ENCODE measurements at places on chromosomes 2 and 18.

GRCh38 chr2:5215989-5216607, 476.1 kb upstream of the SOX11 start:
- no peak for DNase-seq

- DNase-seq: no peak
Measured at GRCh38 chr18:43936176-43936575, 658.9 kb upstream of the SYT4 start.

DNA sequence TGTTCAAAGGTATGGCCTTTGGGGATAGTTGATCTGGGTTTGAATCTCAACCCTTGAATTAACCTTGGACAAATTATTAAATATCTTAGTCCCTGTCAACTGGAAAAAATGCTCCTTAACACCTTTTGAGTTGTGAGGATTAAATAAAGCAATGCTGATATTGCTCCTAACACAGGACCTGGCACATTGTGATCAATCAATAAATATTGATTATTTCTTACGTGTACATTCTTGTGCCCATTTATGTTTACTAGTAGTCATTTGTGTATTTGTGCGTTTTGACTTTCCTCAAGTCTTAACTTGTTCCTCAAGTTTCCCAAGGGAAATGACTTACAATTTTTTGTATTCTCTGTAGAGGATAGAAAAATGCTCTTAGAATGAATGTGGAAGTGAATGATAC, 19.6 kb upstream of the FIGN start:
- no peak for DNase-seq

- DNase-seq: no peak
Measured at GRCh38 chr2:223740679-223741078, 96.7 kb downstream of the AP1S3 start.

DNA sequence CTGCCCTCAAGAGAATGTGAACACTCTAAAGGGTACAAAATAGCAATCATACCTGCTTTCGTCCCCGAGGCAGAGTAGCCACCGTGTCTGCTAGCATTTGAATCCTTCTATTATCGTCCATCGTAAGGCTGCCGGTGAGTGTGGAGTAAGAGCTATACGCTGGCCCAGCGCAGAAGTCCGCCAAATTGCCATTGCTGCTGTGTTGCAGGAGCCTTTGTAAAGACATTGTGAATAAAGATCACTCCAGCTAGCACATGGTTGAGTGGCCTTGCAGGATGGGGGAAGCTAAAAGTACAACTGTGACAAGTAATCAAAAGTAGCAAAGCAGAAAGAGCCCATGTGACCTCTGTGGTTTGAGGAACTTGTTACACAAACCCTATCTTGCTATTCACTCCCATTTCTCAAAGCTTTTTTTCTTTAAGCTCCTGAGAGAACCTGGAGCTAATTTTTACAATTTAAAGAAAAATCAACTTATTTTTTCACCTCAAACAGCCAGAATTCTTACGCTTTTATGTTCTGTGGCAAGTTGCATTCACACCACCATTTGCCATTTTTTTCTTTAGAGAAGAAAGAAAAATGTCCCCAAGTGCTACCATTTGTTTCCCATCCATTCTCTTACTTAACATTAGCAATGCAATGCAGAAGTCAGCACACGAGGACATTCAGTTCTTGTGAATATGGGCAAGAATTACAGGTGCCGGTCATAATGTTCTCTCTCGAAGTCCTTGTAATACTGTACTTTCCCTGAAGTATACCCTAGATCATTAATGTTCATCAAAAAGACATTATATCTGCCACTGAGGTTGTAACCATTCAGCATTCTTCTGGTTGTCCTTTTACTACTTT, at the start of gene CYTIP:
CYTIP (minus strand) TSS at position 295 of the 846 bp plus-strand sequence; CDS start at position 226, 69 bp downstream.
- no peak for DNase-seq

DNA sequence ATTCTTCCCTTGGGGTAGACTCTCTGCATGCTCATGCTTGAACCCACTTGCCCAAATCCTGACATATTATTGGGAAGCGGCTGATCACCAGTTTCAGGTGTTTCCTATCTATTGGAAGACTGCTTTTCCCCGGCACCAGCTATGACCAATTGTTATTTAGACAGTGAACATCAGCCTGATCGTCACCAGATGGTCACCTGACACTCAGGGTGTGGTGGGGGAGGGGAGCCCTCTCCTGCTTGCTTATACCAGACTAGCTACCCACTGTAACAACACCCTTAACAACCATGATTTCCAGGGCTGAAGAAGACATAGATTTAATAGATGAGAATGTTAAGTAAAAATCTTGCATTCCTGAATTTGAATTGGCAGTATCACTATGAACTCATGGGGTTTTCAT, 44.3 kb downstream of the RBM43 start:
- no peak for DNase-seq

GRCh38 chr2:68052717-68053422, 9.9 kb downstream of the C1D start:
- DNase-seq: no peak

DNA sequence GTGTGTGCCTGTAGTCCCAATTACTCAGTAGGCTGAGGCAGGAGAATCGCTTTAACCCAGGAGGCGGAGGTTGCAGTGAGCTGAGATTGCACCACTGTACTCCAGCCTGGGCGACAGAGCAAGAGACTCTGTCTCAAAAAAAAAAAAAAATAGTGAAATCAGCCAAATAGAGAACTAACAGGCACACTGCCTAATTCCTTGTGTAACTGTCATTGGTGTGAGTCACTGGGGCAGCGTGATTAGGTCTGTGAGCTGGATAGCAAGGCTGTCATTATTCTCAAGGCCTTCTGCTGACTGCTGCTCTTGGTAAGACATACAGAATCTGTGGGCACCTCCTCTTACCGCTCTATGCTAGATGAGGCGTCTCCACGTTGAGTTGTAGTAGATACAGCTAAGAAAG, 270.3 kb downstream of the NEDD4L start:
- DNase-seq: peak; percentile 97

- peak; percentile 66 for DNase-seq
Measured at GRCh38 chr2:43139996-43140621, 86.3 kb downstream of the ZFP36L2 start.

DNA sequence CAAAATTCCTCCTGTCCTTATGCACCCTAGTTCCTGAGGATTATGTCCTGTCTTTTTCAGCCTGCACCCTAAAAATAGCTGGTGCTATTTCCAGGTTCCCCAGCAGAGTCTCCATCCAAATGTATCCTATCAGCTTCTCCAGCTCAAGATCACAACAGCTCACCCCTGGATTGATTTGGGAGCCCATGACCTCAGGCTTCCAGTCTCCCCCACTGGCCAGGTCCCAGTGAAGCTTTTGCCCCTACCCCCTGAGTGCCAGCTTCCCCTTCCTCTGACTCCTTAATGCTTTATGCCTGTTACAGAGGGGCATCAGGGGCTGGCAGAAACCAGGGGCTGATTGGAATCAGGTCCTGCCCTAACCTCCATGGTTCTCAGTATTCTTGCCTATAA, 76.9 kb upstream of the DAPL1 start:
- no peak for DNase-seq

DNA sequence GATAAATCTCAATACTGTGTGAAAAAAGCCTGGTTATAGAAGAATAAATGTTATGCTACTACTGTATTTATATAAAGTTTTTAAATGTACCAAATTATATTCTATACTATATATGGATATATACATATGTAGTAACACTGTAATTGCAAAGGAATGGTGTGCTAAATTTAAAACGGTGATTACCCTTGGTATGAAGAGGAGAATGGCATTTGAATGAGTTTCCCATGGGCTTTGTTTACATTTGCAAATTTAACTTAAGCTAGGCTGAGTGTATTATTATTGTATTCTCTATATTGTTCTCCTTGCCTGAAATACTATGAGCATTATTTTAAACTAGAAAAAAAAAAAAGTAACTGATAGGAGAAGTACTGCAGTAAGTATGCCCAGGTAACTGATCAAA, 4.7 kb upstream of the SP3 start:
- no peak for DNase-seq

- DNase-seq: no peak
Measured at GRCh38 chr2:134391751-134392160, 137.9 kb downstream of the MGAT5 start.

DNA sequence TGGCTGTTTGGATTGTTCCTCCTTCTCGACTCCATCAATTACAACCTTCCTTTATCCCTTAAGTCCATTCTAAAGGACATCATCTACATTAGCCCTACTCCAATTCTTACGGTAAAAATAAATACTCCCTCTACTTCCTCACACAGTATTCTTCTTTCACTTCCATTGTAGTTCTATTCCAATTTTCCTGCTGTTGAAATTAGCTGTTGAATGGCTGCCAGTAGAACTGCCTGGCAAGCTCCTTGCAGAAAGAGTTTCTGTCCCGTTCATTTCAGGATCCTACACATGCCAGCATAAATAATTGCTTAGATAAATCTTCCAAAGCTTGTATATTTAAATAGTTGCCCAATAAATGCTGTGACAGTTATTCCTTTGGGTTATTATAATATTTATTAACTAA, 459.3 kb upstream of the TRIB2 start:
- no peak for DNase-seq

GRCh38 chr18:34590503-34590902, 119.6 kb upstream of the DTNA start:
- DNase-seq: no peak

- DNase-seq: no peak
Measured at GRCh38 chr2:174833737-174834136, 69.5 kb upstream of the CHRNA1 start.

DNA sequence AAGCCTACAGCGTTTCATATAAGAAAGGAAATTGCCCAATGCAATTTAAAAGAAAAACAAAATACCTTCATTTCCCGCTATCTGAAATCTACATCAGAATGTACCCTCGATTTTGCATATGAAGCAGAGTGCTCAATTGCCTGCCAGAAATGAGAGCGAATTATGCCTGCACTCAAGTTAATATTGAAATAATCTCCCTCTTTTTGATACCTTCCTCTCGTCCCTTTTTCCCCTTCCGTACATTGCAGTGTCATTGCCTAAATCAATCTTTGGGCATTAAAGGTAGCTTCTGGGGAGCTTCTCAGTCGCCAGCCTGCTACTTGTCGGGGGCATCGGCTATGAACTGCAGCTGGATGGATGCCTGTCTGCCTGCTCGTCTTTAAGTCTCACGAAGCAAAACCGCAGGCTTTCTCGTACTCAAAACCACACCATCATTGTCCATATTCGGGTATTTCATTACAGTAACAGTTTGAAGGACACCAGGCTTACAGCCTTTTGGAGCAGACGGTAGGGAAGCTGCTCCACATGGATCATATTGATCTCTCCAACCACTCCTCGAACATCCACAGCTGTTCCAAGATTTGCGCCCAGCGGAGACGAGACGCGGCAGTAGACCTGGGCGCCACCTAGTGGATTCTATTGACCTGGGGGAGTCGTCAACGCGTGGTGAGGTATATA, 64.0 kb upstream of the HNRNPA3 start:
- peak; percentile 68 for DNase-seq

DNA sequence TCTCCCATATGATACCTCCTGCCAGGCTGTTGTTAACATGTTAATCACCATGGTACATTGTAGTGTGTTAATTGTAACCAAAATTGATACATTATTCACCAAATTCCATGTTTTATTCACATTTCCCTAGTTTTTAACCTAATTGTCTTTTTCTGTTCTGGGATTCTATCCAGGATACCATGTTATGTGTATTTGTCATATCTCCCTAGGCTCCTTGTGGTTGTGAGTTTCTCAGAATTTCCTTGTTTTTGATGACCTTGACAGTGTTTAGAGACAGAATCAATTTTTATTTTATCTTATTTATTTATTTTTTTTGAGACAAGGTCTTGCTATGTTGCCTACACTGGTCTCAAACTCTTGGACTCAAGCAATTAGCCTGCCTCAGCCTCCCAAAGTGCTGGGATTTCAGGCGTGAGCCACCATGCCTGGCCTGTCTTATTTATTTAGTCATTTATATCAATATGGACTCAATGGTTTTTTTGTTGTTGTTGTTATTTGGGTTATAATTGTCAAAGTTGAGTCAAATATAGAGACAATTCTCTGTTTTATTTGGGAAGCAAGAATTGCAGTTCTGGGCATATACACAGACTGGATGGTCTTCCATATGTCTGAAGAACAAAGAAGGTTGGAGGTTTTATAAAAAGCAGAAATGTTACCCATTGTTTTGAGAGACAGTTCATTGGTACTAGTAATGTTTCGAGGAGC, 42.6 kb downstream of the INPP4A start:
- peak; percentile 36 for DNase-seq

GRCh38 chr2:239997686-239998409, 27.3 kb downstream of the NDUFA10 start:
- DNase-seq: no peak

DNA sequence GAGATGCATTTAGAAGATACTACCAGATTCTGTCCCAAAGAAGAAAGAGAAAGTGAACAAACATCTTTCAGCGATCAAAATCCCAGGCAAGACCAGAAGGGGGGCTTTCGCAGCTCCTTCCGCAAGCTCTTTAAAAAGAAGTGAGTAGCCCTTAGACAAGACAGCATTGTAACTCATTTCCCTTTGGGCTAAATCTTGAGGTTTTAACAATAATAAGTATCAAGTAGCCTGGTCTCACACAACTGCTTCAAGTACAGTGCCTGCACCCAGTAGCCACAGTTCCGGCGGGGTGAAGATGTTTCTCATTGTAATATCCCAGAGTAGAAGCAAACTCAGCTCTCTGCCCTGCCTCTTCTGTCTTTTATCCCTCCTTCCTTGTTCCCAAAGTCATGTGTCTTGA, 76.3 kb downstream of the ARHGEF33 start:
- no peak for DNase-seq

GRCh38 chr2:40480073-40480472, 28.2 kb upstream of the SLC8A1 start:
- DNase-seq: no peak

- peak; percentile 76 for DNase-seq
Measured at GRCh38 chr2:167212014-167212648, 323.9 kb downstream of the XIRP2 start.

- no peak for DNase-seq
Measured at GRCh38 chr18:13290856-13291271, 72.3 kb downstream of the LDLRAD4 start.

- no peak for DNase-seq
Measured at GRCh38 chr2:120177001-120177621, 46.1 kb downstream of the TMEM185B start.

DNA sequence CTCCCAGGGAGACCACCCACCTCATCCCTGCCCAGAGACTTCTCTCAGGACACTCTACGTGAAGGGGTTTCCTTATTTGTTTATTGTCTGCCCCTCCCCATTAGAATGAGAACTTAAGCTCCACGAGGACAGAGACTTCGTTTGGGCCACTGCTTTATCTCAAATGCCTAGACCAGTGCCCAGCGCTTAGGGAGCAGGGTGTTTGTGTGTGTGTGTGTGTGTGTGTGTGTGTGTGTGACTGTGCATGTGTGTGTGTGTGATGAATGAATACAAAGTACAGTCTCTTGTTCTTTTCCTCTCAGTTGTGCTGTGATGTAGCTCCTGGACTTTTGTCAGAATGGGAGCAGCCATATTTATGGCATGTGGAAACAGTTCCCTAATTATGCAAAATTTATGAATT, 34.4 kb upstream of the CABYR start:
- DNase-seq: no peak

DNA sequence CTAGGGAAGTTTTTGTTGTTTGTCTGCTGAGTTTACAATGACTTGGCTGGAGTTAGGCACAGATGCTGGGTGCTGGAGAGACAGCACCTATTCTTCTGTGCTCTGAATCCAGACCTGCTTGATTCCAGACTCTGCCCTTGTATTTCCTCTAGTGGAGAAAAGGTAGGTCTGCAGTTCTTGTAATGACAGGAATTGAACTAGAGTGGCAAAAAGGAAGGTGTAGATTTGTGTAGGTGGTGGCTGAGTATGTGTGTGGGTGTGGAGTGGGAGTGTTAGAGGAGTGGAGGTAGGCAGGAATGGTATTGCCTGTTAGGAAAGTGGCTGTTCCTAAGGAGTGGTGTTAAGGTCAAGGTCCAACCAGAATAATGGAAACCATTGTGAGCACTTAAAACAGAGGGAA, 71.9 kb upstream of the LYPD6 start:
- DNase-seq: no peak

GRCh38 chr2:239548451-239548871, 147.6 kb upstream of the HDAC4 start:
- no peak for DNase-seq
